Cardiac muscle cell (in vitro differentiated cells and primary cell): ENCODE measurements at places on chromosomes 16 and 17.

- DNase-seq, result no peak
Observed at GRCh38 chr17:48127371-48128051, 19.9 kb downstream of the SNX11 start.

DNA sequence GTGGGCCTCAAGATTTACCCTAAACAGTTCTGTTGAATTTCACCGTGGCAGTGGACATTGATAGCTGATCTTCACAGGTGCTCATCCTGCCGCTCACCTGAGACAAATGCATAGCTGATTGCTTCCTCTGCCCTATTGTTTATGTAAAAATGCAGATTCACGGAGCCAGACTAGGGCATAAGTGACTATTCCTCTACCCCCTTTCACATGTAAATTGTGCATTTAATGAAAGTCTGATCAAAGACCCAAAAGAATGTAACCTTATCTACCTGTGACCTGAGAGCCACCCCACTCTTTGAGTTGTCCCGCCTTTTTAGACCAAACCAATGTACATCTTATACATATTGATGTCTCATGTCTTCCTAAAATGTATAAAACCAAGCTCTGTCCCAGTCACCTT lies 312.4 kb upstream of the CDH5 start:
- no peak for DNase-seq

- no peak for DNase-seq
Observed at GRCh38 chr17:48637323-48638260, 11.4 kb upstream of the HOXB9 start.

GRCh38 chr16:50977138-50977537 lies 173.9 kb downstream of the SALL1 start:
- no peak for DNase-seq
